ENCODE measurements at places on chromosomes 7 and 10.

- no peak for DNase-seq
Observed at GRCh38 chr7:28091190-28091589, 89.4 kb downstream of the JAZF1 start.

GRCh38 chr7:28298870-28299518, 113.3 kb upstream of the CREB5 start:
- no peak for DNase-seq

GRCh38 chr7:43694399-43694748, 34.9 kb downstream of the COA1 start:
- DNase-seq, result no peak

DNA sequence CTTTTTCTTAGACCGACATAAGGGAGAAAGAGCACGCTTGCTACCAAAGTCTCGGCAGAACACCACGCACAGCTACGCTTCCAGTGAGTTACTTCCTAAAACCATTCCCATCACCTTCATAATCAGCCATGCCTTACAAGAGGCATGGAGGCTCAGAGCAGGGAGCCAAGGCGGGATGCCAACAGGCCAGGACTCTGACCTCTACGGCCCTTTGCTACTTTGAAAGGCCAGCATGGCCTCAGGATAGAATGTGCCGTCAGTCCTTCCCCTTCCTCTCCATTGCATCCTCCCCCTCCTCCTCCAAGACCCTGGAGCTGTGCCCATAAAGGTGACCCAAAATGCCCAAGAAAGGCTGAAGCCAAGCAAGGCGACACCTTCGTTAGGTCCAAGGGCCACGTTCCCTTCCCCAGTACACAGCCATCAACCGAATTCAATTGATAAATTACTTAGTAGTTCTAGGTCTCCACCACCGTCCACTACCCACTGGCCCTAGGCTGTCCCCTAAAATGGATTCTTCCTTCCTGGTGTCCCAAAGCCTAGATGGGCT, 5.7 kb downstream of the PRKAG2 start:
- no peak for DNase-seq

DNA sequence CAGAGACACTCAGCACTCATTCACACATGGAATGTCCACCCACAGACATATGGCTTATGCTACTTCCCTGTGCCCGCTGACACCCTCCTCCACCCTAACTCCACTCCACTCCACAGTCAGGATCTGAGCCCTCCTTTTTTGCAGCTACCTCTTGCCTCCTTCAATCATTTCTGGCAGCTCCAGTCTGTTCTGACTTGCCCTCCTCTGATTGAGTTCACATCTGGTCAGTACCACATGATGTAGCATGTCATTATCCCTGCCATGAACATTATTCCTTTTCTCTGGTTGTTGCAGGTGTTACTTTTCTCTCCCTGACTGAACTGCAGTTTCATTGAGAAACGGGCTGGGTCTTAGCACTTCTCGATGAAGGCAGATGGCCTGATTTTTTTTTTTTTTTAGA, 130.1 kb upstream of the EGR2 start:
- DNase-seq, result no peak

GRCh38 chr7:156095908-156096539, 283.8 kb upstream of the SHH start:
- no peak for DNase-seq

- no peak for DNase-seq
Observed at GRCh38 chr7:150927956-150928344, 50.2 kb downstream of the KCNH2 start.

Data from esophagus squamous epithelium (tissue), 5 donors.